Fibroblast of lung (primary cell): ENCODE measurements at places on chromosomes 11 and 22. TPM values are rescaled to one million over a fixed set of nuclear protein-coding genes. Genes with fewer than 3 reads are reported as not detected.

POU2AF3 gene
- 0.17 and 0.26 TPM in 2 replicates for total RNA-seq

DNA sequence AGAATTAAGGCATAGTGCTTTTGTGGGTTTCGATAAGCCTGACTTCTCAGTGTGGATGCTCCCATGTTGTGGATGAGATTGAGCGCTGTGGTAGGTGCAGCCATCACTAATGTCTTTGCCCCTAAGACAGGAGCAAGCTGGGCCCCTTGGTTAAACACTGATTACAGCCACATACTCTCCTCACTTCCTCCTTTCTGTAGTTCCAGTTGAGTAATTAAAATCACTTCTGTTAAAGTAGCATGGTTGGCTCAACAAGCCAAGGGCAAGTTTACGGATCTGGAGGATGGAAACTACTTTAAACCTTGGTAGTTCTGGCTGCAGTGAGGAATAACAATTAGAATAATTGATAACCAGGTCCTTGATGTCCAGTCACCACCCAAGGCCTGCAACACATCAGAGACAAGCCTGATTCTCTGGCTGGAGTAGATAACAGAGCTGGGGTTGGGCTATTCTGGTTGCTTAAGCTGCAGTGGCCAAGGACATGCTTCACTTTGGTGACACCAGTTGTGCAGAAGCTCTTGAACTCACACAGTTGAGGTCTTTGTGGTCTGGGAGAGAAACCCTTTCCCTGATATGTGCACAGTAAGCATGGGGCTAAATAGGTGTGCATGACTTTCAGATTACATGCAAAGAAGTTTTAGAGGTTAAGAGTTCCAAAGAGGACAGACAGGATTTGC is 81.3 kb downstream of the KIRREL3 start:
- peaks cover 17% of the 10 kb centered on the region for H3K4me1 ChIP-seq
- no peaks in the 10 kb centered on the region for H3K36me3 ChIP-seq
- no peak overlapping the region for H3K27ac ChIP-seq
- H3K4me3 ChIP-seq = no peak overlapping the region

- H3K36me3 ChIP-seq = no peaks in the 10 kb centered on the region
- no peak overlapping the region for H3K4me3 ChIP-seq
- no peaks in the 10 kb centered on the region for H3K27me3 ChIP-seq
- no peaks in the 10 kb centered on the region for H3K4me1 ChIP-seq
- DNase-seq = no peak
- H3K27ac ChIP-seq = no peak overlapping the region
Observed at GRCh38 chr22:29370537-29370936, 17.8 kb downstream of the AP1B1 start.

- H3K4me3 ChIP-seq = no peak overlapping the region
- H3K27ac ChIP-seq = no peak overlapping the region
- no peak for DNase-seq
- H3K4me1 ChIP-seq = peaks cover 6% of the 10 kb centered on the region
- no peaks in the 10 kb centered on the region for H3K36me3 ChIP-seq
- H3K27me3 ChIP-seq = no peaks in the 10 kb centered on the region
Observed at GRCh38 chr11:46353698-46354097, 6.4 kb downstream of the DGKZ start.

GRCh38 chr11:69460540-69461257 is 20.8 kb upstream of the LINC01488 start:
- peaks cover 14% of the 10 kb centered on the region for H3K4me1 ChIP-seq
- peak overlapping the region; percentile 67 for H3K27ac ChIP-seq
- H3K4me3 ChIP-seq = no peak overlapping the region
- peak; percentile 96 for DNase-seq
- H3K27me3 ChIP-seq = no peaks in the 10 kb centered on the region

XKR3 gene
- total RNA-seq = 0.17 TPM in 1 of 2 replicates, not detected in the other

DNA sequence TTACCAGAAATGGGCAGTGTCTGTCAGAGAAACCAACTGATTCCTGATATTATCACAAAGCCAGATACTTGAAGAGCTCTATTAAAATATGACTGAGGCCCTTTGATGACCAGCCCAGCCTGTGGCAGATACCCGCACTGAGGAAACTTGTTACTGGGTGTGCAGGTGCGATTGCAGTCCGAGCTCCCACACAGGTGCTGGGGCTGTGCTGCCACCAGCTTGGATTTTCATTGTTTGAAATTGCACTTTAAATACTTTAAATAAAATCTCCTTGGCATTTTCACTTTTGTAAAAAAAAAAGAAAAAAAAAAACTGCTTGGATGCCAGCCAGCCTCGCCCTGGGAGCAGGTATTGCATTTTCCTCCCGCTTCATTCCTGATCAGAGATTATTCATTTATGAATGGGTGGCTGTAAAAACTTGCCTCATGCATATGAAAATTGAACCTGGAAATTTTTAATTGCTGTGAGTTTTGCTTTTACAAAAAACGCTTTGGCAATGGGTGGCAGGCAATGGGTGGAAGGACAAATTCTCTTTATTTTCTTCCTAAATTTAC is 21.2 kb downstream of the EHF start:
- peaks cover 5% of the 10 kb centered on the region for H3K4me1 ChIP-seq
- no peak overlapping the region for H3K27ac ChIP-seq
- H3K27me3 ChIP-seq = no peaks in the 10 kb centered on the region
- no peaks in the 10 kb centered on the region for H3K36me3 ChIP-seq
- H3K4me3 ChIP-seq = no peak overlapping the region

- H3K27ac ChIP-seq = no peak overlapping the region
- H3K4me1 ChIP-seq = no peaks in the 10 kb centered on the region
- no peak overlapping the region for H3K4me3 ChIP-seq
- H3K27me3 ChIP-seq = no peaks in the 10 kb centered on the region
- H3K36me3 ChIP-seq = no peaks in the 10 kb centered on the region
Observed at GRCh38 chr11:12642040-12642439, 32.2 kb upstream of the TEAD1 start.

PLA2G3 gene
- 0.33 TPM in 1 of 2 replicates, not detected in the other for total RNA-seq

DNA sequence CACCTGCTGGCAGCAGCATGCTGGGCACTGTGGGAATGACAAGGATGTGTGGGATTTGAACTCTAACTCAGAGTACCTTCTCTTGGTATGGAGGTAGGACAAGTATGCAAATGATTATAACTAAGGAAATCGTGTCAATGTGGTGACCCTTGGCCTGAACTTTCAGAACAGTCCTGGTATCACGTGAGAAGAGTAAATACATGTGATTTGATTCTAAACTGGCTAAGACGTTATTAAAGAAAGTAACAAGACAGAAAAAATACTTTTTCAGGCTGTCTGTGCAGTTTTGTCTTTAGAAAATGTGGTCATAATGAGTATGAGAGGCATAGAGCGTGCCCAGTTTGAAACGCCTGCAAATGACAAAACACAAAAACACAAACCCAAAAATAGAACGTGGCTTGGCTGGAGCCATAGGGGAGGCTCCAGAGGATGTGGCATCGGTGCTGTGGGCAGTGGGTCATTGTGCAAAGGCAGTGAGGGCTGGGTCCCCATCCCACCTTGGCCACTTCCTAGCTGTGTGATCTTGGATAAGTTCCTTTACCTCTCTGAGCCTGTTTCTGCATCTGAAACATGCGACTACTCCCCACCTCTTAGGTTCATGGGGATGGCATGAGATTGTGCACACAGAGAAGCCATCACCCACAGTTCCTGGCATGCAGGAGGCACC is 18.4 kb upstream of the IL2RB start:
- H3K4me3 ChIP-seq = no peak overlapping the region
- H3K27me3 ChIP-seq = peaks cover 12% of the 10 kb centered on the region
- no peak for DNase-seq
- H3K36me3 ChIP-seq = no peaks in the 10 kb centered on the region

DNA sequence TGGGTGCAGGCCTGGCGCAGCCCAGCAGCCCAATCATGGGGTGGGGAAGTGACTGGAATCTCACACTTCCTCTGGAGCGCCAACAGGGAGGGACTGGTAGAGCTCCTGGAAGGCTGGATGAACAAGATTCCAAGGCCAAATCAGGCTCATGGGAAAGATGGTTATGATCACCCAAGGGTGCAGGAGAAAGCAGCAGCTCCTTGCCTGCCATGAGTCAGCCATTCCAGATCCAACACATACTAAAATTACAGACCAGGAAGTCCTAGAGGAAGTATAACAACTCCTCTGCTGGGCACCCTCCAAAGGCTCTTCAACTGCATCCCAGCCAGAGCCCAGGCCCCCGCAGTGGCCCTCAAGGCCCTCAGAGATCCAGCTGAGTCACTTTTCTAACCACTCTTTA is 427.3 kb downstream of the TENM4 start:
- H3K4me3 ChIP-seq = no peak overlapping the region
- no peaks in the 10 kb centered on the region for H3K36me3 ChIP-seq
- H3K27me3 ChIP-seq = no peaks in the 10 kb centered on the region
- DNase-seq = peak; percentile 19
- H3K4me1 ChIP-seq = no peaks in the 10 kb centered on the region
- H3K27ac ChIP-seq = no peak overlapping the region

DNA sequence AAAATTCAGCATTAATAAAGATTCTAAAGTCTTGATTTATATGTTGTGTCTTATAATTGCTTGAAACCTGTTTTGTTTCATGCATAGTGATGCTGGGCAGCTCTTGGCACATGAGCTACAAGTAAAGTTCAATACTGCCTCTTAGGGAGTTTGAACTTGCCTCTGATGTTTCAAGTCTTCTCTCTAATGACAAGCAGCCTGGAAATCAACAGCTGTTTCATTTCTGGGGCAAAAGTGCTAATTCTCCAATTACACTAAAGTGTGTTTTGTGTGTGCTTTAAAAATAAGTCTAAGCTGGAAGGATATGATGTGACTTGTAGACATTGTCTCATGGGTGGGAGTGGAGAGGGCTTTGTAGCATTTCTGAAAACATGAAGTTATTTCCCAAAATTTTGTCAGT is 23.7 kb upstream of the SESN3 start:
- H3K27ac ChIP-seq = no peak overlapping the region
- no peak for DNase-seq
- H3K27me3 ChIP-seq = peaks cover 2% of the 10 kb centered on the region
- peaks cover 2% of the 10 kb centered on the region for H3K4me1 ChIP-seq
- H3K36me3 ChIP-seq = no peaks in the 10 kb centered on the region

- H3K27me3 ChIP-seq = no peaks in the 10 kb centered on the region
- no peak overlapping the region for H3K27ac ChIP-seq
- no peak for DNase-seq
Observed at GRCh38 chr11:79201677-79202347, 239.0 kb downstream of the TENM4 start.

- H3K27ac ChIP-seq = peak overlapping the region; percentile 72
- no peaks in the 10 kb centered on the region for H3K36me3 ChIP-seq
- H3K4me1 ChIP-seq = peaks cover 11% of the 10 kb centered on the region
- peak overlapping the region; percentile 16 for H3K4me3 ChIP-seq
- no peaks in the 10 kb centered on the region for H3K27me3 ChIP-seq
Observed at GRCh38 chr11:43367382-43368178, 8.9 kb downstream of the TTC17 start.

GRCh38 chr11:41134971-41135370 is 324.5 kb downstream of the LRRC4C start:
- no peaks in the 10 kb centered on the region for H3K27me3 ChIP-seq
- no peak for DNase-seq
- H3K4me3 ChIP-seq = no peak overlapping the region

DNA sequence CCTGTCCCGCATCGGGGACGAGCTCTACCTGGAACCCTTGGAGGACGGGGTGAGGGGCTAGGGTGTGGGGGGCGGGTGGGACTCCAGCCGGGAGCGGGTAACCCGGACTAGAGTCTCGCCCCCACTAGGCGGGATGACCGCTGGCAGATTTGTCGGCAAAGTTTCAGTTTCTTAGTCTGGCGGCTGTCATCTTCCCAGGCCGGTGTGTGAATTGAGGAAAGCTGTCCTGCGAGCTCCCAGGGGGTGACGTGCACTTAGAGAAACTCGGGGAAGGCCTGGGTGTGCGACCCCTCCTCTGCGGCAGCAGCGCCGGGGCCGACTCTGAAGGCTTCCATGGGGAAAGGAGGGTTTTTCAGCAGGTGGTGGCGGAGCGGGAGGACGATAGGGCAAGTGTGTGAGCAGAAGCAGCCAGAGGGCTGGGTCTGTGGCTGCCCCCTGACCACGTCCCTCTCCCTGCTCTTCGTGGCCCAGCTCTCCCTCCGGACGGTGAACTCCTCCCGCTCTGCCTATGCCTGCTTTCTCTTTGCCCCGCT is 463 bp downstream of the RAD9A start:
- peak overlapping the region; percentile 80 for H3K27ac ChIP-seq
- DNase-seq = no peak
- no peaks in the 10 kb centered on the region for H3K4me1 ChIP-seq
- no peaks in the 10 kb centered on the region for H3K27me3 ChIP-seq

DNA sequence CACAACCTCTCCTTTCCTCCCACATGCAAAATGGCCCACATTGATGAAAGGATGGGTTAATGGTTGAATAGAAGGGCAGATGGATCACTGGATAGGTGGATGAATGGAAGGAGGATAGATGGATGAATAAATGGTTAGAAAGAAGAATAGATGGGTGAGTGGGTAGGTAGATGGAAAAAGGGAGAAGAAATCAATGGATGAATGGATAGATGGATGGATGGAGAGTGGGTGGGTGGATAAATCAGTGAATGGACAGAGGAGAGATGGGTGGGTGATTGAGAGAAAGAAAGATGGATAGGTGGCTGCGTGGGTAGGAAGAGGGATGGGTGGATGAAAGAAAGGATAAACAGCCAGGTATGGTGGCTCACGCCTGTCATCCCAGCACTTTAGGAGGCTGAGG is 1.2 kb downstream of the SEC14L3 start:
- no peak overlapping the region for H3K4me3 ChIP-seq
- peaks cover 30% of the 10 kb centered on the region for H3K27me3 ChIP-seq
- no peaks in the 10 kb centered on the region for H3K4me1 ChIP-seq
- no peak overlapping the region for H3K27ac ChIP-seq

- no peak overlapping the region for H3K4me3 ChIP-seq
- no peak overlapping the region for H3K27ac ChIP-seq
- DNase-seq = peak; percentile 87
- no peaks in the 10 kb centered on the region for H3K27me3 ChIP-seq
- peaks cover 4% of the 10 kb centered on the region for H3K4me1 ChIP-seq
Observed at GRCh38 chr11:115201111-115201792, 303.0 kb downstream of the CADM1 start.

GRCh38 chr11:115456019-115456418 is 48.2 kb downstream of the CADM1 start:
- no peak overlapping the region for H3K4me3 ChIP-seq
- peak; percentile 45 for DNase-seq
- no peaks in the 10 kb centered on the region for H3K4me1 ChIP-seq
- H3K27ac ChIP-seq = no peak overlapping the region

IL18 gene
- total RNA-seq = 0.17 and 0.26 TPM in 2 replicates

DNA sequence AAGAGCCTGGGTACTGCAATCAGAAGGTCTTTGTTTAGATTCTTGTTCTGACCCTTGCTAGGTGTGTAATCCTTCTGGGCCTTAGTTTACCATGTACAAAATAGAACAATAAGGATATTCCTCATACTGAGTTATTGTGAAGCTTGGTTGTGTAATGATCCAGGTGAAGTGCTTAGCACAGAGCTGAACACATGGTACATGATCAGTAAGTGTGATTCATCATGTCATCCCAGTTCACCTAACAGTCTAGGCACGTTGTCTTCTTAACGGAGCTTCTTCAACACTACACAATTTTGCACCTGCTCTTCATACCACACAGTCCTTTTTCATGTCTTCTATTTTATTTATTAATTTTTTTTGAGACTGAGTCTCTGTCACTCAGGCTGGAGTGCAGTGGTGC is 234.3 kb upstream of the TENM4 start:
- no peak for DNase-seq
- no peaks in the 10 kb centered on the region for H3K36me3 ChIP-seq
- no peaks in the 10 kb centered on the region for H3K4me1 ChIP-seq
- no peak overlapping the region for H3K4me3 ChIP-seq
- H3K27ac ChIP-seq = no peak overlapping the region
- no peaks in the 10 kb centered on the region for H3K27me3 ChIP-seq

- H3K27ac ChIP-seq = no peak overlapping the region
- peak; percentile 87 for DNase-seq
- H3K4me1 ChIP-seq = no peaks in the 10 kb centered on the region
Observed at GRCh38 chr11:128157423-128158298, 429.7 kb downstream of the ETS1 start.

- DNase-seq = no peak
- H3K27me3 ChIP-seq = no peaks in the 10 kb centered on the region
- H3K27ac ChIP-seq = no peak overlapping the region
Observed at GRCh38 chr11:80698637-80699036, 1257.8 kb upstream of the TENM4 start.
